ENCODE measurements at places on chromosomes 4 and X. TPM values are rescaled to one million over a fixed set of nuclear protein-coding genes. Genes with fewer than 3 reads are reported as not detected.

DNA sequence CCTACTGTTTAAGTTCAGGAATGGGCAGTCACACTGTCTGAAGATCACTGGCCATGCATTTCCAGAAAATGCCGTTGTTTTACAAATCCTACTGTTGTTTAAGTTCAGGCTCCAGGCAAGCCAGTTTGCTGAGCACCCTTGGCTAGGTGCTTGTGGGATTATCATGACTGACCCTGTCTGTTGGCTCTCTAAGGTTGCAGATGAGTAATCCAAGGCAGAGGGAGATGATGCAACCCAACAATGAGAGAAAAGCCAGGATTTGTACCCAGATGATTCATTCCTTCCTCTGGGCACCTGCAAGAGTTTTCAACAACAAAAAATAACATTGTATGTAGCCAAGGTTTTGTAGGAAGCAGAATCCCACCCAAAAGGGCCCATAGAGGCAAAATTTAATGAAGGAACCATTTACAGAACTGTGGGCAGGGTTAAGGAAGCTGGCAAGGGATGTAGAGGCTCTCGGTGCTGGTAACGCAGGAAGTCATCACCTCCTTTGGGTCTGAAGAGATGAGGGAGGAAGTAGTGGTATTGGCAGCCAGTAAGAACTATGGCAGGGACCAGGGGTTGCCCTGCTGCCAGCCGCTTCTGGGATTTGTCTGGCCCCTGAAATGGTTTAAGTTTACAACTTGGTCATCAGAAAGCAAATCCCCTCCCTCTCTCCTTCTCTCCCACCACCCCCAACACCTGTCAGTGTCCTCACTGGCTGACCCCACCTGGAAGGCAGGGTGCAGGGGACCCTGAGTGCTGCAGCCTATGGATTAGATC, 54.8 kb downstream of the MSX1 start:
- no peaks in the 10 kb centered on the region for H3K4me1 ChIP-seq
- DNase-seq = no peak
- H3K27ac ChIP-seq = no peak overlapping the region
- no peak overlapping the region for H3K4me3 ChIP-seq
- H3K27me3 ChIP-seq = peaks cover 32% of the 10 kb centered on the region
- no peaks in the 10 kb centered on the region for H3K36me3 ChIP-seq

GRCh38 chr4:98027827-98028226, 115.4 kb downstream of the STPG2 start:
- no peaks in the 10 kb centered on the region for H3K27me3 ChIP-seq
- no peaks in the 10 kb centered on the region for H3K36me3 ChIP-seq
- no peak overlapping the region for H3K4me3 ChIP-seq
- no peaks in the 10 kb centered on the region for H3K4me1 ChIP-seq
- DNase-seq = no peak

DNA sequence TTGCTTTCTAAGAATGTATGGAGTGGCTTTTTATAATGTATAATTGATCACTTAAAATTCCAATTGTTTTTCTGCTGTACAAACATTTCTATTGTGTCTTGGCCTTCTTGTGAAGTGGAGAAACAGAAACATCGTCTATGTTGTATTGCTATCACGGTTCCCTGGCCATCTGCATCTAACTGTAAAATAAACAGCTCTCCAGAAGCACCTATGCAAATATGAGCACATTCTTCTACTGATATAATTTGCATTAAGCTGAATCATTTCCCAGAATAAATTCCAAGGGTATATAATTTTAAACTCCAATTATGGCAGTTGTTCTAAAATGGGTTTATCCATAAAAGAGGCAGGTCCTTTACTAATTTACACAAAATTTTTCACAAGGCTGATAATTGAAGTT, 261.6 kb upstream of the STS start:
- H3K27ac ChIP-seq = no peak overlapping the region
- no peaks in the 10 kb centered on the region for H3K27me3 ChIP-seq
- DNase-seq = no peak

GRCh38 chr4:5340991-5341451, 289.7 kb downstream of the STK32B start:
- H3K27me3 ChIP-seq = peaks cover 20% of the 10 kb centered on the region
- H3K36me3 ChIP-seq = no peaks in the 10 kb centered on the region
- no peak overlapping the region for H3K4me3 ChIP-seq
- DNase-seq = no peak

DNA sequence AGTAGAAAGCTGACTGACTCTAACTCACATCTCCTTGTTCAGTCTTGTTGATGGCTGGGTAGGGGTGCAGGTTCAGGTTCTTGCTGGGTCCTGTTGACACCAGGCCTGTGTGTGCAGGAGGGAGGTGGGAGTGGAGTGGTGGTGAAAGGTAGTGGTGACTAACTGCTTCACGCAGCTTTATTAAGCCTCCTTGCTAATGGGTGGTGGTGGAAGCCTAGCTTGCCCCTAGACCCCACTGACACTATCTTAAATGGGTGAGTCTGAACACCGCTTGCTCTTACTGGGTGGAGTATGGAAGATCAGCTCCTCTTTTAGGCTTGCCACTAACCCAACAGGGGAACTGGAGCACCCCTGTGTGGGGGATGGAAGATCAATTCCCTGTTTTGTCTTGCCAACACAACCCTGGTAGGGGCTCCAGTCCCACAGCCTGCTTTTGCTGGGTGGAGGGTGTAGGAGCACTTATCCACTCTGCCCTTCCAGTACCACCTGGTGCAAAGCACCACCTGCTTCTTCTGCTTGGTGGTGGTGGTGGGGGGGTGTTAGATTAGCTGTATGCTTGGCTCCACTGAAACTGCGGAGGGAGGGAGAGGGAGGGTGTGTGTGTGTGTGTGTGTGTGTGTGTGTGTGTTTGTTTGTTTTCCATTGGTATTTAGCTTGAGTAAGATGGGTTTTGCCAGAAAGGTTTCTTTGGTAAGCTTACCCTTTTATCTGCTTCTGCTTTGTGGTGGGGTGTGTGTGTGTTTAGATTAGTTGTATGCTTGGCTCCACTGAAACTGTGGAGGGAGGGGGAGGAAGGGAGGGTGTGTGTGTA, 25.6 kb downstream of the KDM6A start:
- H3K27me3 ChIP-seq = no peaks in the 10 kb centered on the region
- DNase-seq = no peak
- H3K4me1 ChIP-seq = no peaks in the 10 kb centered on the region
- H3K4me3 ChIP-seq = no peak overlapping the region

PITX2 gene
- 13.8 TPM for total RNA-seq

NEUROG2 gene
- total RNA-seq = 1.2 TPM

USP51 gene
- 3.5 TPM for total RNA-seq
